ENCODE measurements at places on chromosomes 5 and 9. TPM values are rescaled to one million over a fixed set of nuclear protein-coding genes. Genes with fewer than 3 reads are reported as not detected.

DNA sequence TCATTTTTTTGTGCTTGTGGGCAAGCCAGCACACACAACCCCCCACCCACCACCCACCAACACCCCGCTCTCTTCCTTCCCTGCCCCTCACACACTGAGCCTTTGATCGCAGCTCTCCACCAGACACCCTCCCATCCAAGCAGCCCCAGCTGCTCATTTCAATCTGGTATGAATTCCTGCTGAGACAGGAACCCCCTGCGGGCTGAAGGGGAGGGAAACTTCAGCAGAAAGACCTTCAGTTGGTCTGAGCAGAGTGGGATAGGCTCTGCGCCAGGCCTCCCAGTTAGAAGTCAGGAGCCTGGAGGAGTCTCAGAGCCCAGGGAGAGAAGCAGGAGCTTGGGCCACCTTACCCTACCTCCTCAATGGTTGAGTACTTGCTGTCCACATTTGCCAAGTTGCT lies 7.2 kb downstream of the PCDHGC5 start:
- DNase-seq: no peak

- no peak for DNase-seq
Measured at GRCh38 chr9:115838417-115838816, 315.2 kb upstream of the PAPPA start.

TMC1 gene
- not detected for total RNA-seq

- no peak for DNase-seq
Measured at GRCh38 chr9:117377046-117377445, 37.8 kb downstream of the ASTN2 start.

DNA sequence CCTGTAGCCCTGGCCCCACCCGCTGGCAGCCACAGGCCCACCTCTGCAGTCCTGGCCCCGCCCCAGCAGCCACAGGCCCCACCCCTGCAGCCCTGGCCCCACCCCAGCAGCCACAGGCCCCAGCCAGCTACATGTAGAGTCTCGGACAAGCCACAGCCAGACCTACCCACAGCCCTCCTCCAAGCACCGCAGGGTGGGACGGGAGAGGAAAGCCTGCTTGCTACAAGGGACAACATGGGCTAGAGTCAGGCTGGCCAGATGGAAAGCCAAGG lies 49.5 kb upstream of the SARDH start:
- DNase-seq: no peak

DNA sequence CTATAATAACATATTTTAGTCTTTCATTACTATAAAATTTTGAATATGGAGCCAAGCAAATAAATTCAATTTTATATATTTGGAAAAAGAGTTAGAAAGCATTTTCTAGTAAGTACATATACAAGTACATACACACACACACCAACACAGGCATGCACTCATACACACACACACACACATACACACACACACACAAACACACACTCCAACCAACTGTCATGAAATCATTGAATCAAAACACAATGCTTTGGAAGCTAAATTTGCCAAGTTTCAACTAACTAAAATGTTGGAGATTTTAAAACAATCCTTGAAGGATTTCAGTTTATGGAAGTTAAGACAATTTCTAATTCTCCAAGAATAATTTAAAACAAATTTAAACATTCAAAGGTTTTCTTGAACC lies 283.2 kb downstream of the TAF11L14 start:
- no peak for DNase-seq

DNA sequence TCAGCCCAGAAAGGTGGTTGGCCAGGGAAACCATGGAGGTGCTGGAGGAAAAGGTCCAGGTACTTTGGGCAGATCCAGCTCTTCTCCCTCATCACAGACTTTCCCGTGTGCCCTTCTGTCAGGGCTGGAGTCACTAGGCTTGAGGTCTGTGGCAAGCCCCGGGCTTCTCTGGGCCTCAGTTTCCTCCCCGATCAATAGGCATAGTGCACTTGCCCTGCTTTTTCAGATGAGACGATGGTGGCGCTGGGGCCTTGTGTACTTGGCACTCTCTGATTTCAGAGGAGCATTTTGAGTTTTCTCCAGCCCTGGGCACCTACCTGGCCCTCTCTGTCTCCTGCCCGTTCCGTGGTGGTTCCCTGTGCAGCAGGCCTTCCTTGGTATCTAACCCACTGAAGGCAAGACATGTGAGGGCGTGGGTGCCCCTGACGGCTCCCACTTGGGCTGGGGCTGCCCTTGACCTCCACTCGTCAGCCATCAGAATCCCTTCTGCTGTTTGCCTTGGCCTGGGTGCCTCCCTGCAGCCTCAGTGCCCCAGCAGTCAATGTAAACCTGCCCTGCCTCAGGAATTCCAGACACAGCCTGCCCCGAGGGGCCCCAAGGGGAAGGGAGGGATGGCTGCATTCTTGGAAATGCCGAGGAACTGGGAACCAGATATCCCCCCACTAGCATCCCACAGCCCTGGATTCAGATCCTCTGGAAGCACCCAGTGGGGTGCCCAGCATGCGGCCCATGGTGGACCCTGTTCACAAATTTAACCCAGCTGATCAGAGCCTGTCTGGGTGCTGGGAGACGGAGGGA lies 66.3 kb upstream of the COL5A1 start:
- DNase-seq: no peak

DNA sequence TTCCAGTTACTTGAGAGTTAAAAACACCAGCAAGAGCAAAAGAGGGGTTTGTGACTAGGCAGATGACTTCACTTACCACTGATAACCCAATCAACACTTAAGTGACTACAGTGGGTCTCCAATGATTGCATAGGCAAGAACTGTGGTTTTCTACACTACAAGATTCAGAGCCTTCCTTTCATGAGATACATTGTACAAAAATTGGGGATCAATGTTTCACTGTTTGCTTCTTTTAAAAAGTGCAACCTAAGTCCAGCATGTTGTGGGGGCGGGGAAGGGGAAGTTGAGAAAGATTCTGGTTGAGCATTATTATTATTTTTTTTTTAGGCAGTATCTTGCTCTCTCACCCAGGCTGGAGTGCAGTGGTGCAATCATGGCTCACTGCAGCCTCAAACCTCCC lies 3.6 kb downstream of the IQGAP2 start:
- no peak for DNase-seq

GRCh38 chr5:177154003-177154643 lies 20.6 kb downstream of the NSD1 start:
- no peak for DNase-seq

FBP1 gene
- 6.6 TPM for total RNA-seq

DNA sequence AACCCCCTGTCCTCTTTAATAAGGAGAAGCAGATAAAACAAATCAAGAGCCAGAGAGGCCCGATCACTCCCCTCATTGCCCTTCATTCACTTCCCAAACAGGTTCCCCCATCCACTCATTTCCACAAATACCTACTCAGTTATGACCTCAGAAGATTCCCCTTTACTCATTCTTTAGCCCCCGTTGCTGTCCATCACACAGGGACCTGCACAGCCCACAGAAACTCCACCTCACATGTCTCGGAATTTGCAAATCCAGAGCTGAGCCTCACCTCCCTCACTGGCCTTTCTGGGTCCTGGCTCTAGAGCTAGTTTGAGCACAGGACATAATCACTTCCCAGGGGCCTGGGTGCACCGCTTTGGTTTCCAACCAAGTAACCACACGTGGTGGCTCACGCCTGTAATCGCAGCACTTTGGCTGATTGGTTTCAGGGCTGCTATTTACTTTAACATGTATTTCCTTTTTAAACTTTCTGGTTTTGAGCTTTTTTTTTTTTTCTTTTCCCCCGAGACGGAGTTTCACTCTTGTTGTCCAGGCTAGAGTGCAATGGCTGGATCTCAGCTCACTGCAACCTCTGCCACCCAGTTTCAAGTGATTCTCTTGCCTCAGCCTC lies 17.8 kb downstream of the ATP6V0E1 start:
- no peak for DNase-seq

ZNF354C gene
- total RNA-seq: 3.9 TPM

- DNase-seq: no peak
Measured at GRCh38 chr5:105739732-105740131, 1931.0 kb downstream of the EFNA5 start.
